ENCODE measurements at places on chromosomes 5 and 9. TPM values are rescaled to one million over a fixed set of nuclear protein-coding genes. Genes with fewer than 3 reads are reported as not detected.

DNA sequence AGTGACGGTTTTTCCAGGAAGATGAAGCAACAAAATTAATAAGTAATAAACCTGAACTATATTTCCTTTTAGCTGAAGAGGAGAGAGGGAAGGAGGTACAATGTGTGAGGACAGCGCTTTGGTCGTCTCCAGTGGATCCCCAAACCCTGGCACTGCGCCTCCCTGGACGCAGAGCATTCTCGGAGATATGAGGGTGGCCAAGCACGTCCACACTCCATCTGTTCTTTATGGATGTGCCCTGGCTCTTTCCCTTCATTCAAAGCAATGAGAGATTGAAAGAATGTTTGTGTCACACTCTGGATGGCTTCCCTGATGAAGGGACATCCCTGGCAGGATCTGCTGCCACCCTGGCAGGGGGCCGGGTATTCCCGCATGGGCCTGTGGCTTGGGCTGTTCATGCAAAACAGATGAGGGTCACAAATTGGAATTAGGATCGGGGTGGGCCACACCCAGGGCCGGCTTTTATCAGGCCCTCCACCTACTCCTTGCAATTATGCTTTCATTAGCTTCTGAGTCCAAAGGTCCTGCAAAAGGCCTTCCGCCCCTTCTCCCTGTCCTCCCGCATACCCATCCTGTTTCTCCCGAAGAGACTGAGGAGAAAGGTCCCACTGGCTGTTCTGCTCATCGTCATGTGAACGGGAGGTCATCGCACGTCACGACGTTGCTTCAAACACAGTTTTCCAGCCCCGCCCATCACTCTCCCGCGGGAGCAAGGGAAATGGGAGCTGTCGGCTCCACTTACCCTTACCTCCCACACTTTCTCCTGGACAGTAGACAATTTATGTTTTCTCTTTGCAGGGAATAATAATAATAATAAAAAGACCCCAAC, 286.1 kb upstream of the IRX4 start:
- no peak for DNase-seq

DNA sequence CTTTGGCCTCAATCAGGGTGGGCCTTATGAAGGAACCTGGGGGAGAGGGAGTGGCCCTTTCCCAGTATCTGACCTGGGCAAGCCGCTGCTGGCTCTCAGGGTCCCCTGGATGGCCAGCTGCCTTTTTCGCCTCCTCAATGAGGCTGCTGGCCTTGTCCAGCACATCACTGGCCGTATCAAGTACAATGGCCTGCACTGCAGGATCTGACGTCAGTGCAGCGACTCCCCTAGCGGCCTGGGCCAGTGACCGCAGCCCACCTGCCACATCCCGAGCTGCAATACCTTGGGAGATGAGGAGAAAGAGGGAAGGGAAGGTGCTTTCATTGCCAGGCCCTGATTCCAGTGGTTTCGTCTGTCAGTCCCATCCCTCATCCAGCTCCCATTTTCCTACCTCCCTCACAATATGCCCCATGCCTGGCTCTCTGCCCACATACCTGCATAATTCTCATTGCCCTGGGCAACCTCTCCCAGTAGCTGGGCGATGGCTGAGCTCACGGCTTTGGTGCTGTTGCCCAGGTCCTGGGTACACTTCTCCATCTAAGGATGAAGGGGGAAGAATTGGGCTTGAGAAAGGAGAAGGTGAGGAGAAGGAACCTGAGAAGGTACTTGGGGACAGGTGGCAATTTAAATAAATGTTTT, 19.1 kb downstream of the TLN1 start:
- no peak for DNase-seq

GRCh38 chr5:175444060-175444904, at the start of gene DRD1:
Gene DRD1 (minus strand): TSS chr5:175444182. CDS start chr5:175443099, 1,083 bp downstream.
- no peak for DNase-seq

GRCh38 chr9:37283730-37284325, 138.7 kb upstream of the GRHPR start:
- no peak for DNase-seq

DNA sequence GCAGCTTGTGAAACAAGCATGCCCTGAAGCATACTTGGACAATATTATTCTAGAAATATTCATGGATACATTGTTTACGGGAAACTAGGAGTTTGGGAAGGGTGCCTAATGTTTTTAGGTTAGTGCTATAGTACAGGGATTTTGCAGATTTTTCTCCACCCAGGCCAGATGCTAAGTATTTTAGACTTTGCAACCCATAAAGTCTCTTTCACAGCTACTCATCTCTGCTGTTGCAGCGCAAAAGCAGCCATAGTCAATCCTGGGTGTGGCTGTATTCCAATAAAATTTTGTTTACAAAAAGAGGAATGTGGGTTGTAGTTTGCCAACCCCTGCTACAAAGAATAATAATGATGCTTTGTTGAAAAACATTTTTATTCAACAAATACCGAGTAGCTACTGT, 106.2 kb downstream of the CEMIP2 start:
- no peak for DNase-seq

DNA sequence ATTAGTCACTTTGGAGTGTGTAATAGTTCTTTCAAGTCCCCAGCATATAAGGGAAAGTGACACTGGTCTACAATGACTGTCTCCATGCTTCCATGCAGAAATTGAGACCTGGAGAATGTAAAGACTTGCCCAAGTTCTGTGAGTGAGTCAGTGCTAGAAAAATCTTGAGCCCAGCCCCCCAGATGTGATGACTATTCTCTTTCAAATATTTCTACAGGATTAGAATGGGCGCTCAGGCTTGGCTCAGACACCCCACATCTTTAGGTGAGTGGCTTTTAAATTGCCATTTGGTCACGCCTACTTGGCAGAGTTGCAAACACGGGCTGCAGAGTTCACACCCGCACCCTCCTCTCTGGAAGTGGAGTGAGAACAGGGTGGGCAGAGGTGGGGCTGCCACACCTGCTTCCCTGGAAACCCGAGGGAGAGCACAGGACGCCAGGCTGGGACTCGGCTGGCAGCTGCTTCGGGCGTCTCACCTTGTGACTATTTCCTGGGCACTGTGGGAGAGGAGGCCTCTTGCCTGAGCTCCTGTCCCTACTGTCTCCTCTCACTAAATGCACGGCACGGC, 37.6 kb downstream of the ROPN1L start:
- DNase-seq = no peak

DNA sequence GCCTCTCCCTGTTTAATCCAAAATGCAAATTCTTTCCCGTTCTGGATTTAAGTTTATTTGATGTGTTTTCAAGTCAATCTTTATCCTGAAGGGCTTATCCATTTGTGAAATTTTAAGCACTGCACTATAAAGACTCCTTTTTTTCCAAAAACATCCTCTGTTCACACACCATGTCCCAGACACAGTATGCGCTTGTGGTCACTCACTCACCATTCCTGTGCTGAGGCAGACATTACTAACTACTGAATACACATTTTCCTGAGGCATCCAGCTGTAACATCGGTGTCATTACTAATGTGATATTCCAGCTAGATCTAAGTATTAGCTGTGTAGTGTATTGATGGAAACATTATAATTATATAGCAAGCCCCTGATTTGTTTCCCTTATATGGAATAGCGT, 298.4 kb downstream of the KCTD16 start:
- DNase-seq = no peak

GRCh38 chr9:112789891-112790774, 39.6 kb downstream of the SNX30 start:
- no peak for DNase-seq

GRCh38 chr9:90956026-90956810, 154.6 kb downstream of the SYK start:
- DNase-seq = no peak

- DNase-seq = no peak
Measured at GRCh38 chr5:120382833-120383232, 81.3 kb upstream of the PRR16 start.

- DNase-seq = no peak
Measured at GRCh38 chr5:112779531-112779930, 41.8 kb downstream of the APC start.

RABEPK gene
- 28.4 TPM for total RNA-seq

ARID3C gene
- total RNA-seq = not detected

ADCY2 gene
- total RNA-seq = not detected

MAMDC2 gene
- not detected for total RNA-seq

SLC36A3 gene
- total RNA-seq = not detected

PCDHA4 gene
- total RNA-seq = 0.07 TPM

PCDHAC2 gene
- not detected for total RNA-seq

KLF4 gene
- 4.9 TPM for total RNA-seq

PDE8B gene
- 1.9 TPM for total RNA-seq

PDZD2 gene
- total RNA-seq = 0.16 TPM
